IPS DF 6.9 (cell line): ENCODE measurements at places on chromosomes 6 and 20.

- no peak for DNase-seq
Measured at GRCh38 chr6:30875244-30876038, 8.9 kb upstream of the DDR1 start.

DNA sequence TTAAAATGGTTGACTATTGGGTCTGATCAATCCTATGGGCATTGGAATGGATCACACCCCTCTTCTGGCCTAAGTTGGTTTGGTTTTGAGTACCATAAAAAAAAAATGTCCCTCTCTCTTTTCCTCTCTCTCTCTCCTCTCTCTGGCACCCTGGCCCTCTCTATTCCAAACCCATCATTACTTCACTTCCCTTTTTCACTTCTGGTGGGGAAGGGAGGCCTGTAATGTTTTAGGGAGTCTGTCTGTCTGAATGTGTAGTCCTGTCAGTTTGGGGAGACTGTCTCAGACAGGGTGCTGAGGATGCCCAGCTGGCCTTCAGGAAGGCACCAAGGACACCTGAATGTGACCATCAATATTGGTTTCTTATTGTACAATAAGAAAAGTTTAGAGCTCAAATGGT, 165.8 kb downstream of the CD24 start:
- no peak for DNase-seq

DNA sequence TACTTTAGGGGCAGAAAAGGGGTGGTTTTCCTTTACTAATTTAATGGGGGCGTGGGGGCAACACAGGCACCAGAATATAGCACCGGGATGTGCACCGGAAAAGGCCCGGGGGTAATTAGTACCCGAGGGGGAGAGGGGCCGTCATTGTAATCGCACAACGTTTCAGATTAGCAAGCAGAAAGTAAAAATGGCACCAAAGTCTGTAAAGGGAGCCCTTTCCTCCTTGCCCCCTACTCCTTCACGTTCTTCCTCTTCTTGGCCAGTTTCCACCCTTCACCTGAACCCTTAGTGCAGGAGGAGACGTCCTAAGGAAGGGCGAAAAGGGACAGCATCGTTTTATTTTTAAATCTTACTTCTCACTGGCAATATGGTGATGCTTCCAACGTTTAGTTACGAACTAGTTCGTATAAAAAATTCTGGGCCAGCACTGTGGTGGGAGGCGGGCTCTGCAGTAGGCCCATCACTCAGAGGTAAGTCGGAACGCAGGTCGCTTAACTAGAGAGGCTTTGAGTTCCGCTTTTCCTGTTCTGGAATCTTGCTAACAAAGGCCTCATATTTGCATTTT, 742 bp upstream of the CEP85L start:
- DNase-seq = no peak

- DNase-seq = no peak
Measured at GRCh38 chr6:71527886-71528285, 239.3 kb downstream of the OGFRL1 start.

- DNase-seq = no peak
Measured at GRCh38 chr20:7383216-7383615, 557.0 kb downstream of the HAO1 start.

DNA sequence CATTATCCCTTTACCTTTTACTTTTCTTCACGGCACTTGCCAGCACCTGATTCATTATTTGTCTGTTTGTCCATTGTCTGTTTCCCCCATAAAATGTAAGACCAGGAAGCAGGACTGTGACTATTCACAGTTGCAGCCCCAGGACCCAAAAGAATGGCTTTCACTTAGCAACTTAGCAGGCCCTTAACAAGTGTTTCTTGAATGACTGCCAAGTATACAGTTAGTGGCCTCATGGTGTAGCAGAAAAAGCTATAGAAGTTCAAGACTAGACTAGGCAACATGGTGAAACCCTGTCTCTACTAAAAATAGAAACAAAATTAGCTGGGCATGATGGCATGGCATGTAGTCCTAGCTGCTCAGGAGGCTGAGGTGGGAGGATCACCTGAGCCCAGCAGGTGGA, 4.3 kb downstream of the SLC26A8 start:
- DNase-seq = no peak

- no peak for DNase-seq
Measured at GRCh38 chr20:63089051-63089907, 82.5 kb upstream of the BHLHE23 start.

- no peak for DNase-seq
Measured at GRCh38 chr20:11165789-11166188, 492.0 kb upstream of the JAG1 start.

GRCh38 chr6:28782113-28782673, 141.6 kb downstream of the TRIM27 start:
- no peak for DNase-seq

GRCh38 chr20:45338121-45339030, 9.8 kb downstream of the SDC4 start:
- no peak for DNase-seq
